Airway epithelial cell (primary cell): ENCODE measurements at places on chromosomes 4 and X. TPM values are rescaled to one million over a fixed set of nuclear protein-coding genes. Genes with fewer than 3 reads are reported as not detected.

DRD5 gene
- not detected in 2 replicates for total RNA-seq

CFP gene
- 0.21 TPM in 1 of 2 replicates, not detected in the other for total RNA-seq

PCSK1N gene
- total RNA-seq = 13.2 and 15.4 TPM in 2 replicates

FGG gene
- not detected in 2 replicates for total RNA-seq

MMRN1 gene
- total RNA-seq = not detected in 2 replicates

ADGRG4 gene
- total RNA-seq = not detected in 2 replicates

PDZD4 gene
- total RNA-seq = 0.14 TPM in 1 of 2 replicates, not detected in the other

RNF212 gene
- 0.35 TPM in 1 of 2 replicates, not detected in the other for total RNA-seq

GDPD2 gene
- total RNA-seq = 0.19 and 0.92 TPM in 2 replicates

GNRHR gene
- 0.07 TPM in 1 of 2 replicates, not detected in the other for total RNA-seq

ZFX gene
- 23.1 and 49.7 TPM in 2 replicates for total RNA-seq

GYPE gene
- total RNA-seq = not detected in 2 replicates

ESX1 gene
- total RNA-seq = 0.33 TPM in 1 of 2 replicates, not detected in the other

CT45A1 gene
- total RNA-seq = not detected in 2 replicates

PLS3 gene
- 271 and 325 TPM in 2 replicates for total RNA-seq

SSX5 gene
- not detected in 2 replicates for total RNA-seq

RNF175 gene
- not detected in 2 replicates for total RNA-seq

TMEM33 gene
- 40.9 and 66.1 TPM in 2 replicates for total RNA-seq

POU4F2 gene
- total RNA-seq = not detected in 2 replicates

TMPRSS11F gene
- 1.9 and 2.8 TPM in 2 replicates for total RNA-seq

TCEAL6 gene
- not detected in 2 replicates for total RNA-seq

RAB40A gene
- 0.14 TPM in 1 of 2 replicates, not detected in the other for total RNA-seq

SERTM2 gene
- not detected in 2 replicates for total RNA-seq

FAM47C gene
- total RNA-seq = not detected in 2 replicates

NDNF gene
- total RNA-seq = 0.09 TPM in 1 of 2 replicates, not detected in the other

MAGEA1 gene
- total RNA-seq = not detected in 2 replicates
